ENCODE measurements at places on chromosomes 12 and 14. TPM values are rescaled to one million over a fixed set of nuclear protein-coding genes. Genes with fewer than 3 reads are reported as not detected.

- no peak for DNase-seq
Observed at GRCh38 chr14:85475113-85475512, 54.8 kb upstream of the FLRT2 start.

GRCh38 chr14:78157494-78158437 lies 12.4 kb upstream of the NRXN3 start:
- no peak for DNase-seq

DNA sequence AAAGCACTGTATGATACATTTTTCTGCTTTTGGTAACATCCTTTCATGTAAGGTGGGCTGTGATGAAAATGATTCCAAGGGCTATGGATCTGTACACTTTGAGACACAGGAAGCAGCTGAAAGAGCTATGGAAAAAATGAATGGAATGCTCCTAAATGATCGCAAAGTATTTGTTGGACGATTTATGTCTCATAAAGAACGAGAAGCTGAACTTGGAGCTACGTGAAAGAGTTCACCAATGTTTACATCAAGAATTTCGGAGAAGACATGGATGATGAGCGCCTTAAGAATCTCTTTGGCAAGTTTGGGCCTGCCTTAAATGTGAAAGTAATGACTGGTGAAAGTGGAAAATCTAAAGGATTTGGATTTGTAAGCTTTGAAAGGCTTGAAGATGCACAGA lies 22.1 kb upstream of the SRGAP1 start:
- DNase-seq, result no peak

DNA sequence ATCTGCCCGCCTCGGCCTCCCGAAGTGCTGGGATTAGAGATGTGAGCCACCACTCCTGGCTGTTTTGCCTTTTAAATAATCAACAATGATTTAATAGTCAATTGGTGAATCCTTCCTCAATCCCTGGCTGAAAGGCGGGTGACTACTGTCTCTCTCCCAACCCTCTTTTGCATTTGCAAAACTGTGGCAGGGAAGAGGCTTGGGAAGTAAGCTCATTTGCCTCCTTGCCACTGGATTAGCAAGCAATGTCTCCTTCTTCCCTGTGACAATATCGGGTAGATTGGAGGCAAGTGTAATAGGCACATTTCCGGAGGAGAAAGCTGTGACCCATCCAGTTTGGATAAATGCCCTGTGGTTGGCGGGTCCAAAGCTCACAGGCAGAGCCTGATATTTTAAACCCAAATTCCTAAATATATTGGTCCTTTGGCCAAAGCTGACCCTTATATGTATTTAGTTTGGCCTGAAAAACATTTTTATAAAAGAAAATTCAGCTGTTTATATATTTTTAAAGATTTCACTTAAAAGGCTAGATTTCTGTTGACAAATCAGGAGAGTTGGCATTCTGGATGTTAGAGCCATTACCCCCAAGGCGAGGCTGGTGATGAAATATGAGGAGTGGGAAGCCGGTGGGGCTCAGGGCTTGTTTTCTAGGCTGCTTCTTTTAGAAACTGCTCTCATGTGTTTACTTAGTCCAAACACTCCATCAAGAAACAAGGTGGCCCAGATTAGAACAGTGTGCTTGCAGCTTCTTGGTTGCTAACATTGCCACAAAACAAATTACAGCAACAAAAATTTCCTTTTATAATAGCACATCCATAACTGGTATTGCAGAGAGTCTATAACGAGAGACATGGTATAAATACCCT lies 646.9 kb upstream of the TMEM132C start:
- DNase-seq, result no peak

GRCh38 chr12:95608252-95609033 lies 57.2 kb upstream of the USP44 start:
- DNase-seq, result no peak

DNA sequence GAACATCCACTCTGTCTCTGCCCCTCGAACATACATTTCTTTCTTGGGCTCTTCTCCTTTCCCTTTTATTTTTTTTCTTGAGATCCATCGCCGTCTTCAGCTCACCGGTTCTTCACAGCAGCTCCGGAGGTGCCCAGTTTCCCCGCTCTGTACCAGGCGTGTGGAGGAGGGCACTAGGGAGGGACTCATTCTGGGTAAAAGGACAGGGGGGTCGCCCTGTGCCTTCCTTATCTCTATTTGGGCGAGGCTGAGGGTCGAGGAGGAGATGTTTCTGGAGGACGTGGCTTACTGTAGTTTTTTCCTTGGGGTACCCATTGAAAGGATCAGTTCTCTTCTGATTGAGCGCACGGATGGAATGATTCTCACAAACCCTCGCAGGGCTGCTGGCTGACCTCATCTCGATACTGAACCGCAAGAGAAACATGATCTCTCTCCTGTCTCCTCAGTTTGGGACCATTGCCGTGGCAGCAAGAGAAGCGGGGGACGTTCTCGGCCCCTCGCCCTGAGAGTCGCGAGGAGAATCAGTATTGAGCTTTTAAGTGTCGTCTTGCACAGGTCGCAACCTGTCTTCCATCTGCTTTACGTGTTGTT lies 386 bp downstream of the LIN52 start:
- DNase-seq, result no peak

- DNase-seq, result no peak
Observed at GRCh38 chr14:99605299-99605961, 1.4 kb upstream of the CCDC85C start.

DNA sequence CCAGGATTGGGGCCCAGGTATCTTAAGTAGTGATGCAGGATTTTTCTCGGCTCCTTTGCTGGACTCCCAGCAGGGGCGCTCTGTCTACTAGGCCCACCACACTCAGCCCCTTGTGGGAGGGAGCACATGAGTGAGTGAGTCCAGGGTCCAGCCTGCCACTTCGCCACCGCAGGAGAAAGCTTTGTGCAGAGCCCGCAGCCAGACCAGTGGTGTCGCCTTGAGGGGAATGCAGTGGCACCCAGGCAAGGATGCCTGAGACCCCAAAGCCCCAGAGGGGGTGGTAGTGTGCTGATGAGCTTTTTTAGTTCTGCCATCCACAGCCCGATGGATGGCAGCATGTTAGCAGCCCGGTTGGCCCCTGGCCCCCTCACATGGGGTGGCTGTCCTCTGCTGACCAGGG lies 5.4 kb upstream of the MRPS35 start:
- DNase-seq, result no peak

The SNRPF gene
- total RNA-seq, result 7.0 TPM

The PRIM1 gene
- total RNA-seq, result 10.7 TPM

The CELA1 gene
- total RNA-seq, result not detected

The DMAC2L gene
- 19.1 TPM for total RNA-seq

The TEX52 gene
- not detected for total RNA-seq
